ENCODE measurements at places on chromosomes 6 and 20.
A peak's percentile ranks its signal among the peaks of the same experiment; 100 is the strongest.

DNA sequence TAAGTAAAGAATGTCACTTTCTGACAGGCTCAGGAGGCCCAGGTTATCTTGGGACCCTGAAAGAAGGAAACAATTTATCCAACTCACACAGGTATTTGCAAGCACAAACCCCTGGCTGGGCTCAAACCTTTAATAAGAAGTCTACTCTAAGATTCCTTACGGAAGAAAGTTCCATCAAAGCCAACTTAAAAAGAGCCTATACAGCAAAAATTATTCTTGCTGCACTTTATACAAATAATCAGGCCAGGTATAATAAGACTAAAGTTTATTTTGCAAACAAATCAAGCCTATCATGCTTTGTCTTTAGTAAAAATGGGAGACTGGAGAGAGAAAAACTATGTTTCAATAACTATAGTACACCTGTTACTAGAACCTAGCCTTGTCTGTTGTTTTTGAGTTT lies 102.1 kb downstream of the DTNBP1 start:
- DNase-seq, result no peak

GRCh38 chr6:113127786-113128419 lies 729.2 kb upstream of the MARCKS start:
- no peak for DNase-seq

- DNase-seq, result no peak
Observed at GRCh38 chr20:11067359-11067758, 393.6 kb upstream of the JAG1 start.

DNA sequence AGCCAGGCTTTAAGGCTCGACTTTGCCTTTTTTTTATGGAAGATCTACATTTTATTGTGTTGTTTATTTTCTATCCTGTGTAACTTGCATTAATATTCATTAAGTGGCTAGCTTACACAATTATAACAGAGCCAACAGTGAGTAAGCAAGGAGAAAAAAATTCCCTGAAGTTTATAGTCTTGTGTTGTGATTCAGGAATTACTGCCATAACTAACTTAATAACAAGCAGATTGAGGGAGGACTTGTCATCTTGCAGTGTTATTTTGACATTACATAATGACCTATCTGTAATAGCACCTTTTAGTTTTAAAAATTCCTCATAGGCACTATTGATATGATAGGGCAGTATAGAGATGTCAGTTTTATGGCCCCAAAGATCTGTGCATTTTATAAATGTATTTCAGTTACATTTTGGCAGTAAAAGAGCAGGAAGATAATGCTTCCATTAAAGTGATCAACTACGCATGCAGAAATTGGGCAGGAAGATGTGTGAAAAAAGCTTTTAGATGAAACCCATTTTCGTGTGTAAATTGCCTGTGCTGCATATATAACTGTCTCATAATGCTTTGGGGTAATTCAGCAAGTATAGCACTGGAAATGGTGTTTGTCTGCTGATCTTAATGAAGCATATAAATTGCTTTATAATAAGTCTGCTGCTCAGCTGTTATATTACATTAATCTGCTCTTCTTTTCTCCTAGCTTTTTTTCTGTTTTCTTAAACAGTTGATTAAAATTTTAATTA lies 123.0 kb downstream of the SMAP1 start:
- no peak for DNase-seq

DNA sequence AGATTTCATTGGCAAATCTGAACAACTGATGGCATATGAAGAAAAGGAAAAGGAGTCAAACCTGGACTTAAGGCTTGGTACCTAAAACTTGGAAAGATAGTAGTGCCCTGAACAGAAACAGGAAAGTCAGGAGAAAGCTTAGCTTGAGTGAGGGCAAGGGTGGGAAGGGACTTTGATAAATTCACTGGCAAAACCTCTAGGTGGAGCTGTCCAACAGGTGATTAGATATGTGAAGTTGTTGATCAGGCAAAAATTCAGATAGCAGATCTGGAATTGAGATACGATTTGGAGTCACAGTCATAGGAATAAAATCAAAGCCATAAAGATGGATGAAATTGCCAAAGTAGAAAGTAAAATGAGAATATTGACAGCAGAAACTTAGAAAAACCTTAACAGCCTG lies 16.1 kb upstream of the ZNF292 start:
- peak; percentile 76 for DNase-seq

GRCh38 chr6:161748535-161749416 lies 474.9 kb upstream of the AGPAT4 start:
- peak; percentile 39 for DNase-seq

- peak; percentile 75 for DNase-seq
Observed at GRCh38 chr6:13259393-13259792, 68.9 kb downstream of the TBC1D7 start.

GRCh38 chr6:125790358-125791150 lies at the start of gene NCOA7:
Gene NCOA7 (plus strand): TSS chr6:125790960. CDS start chr6:125815355, 24,395 bp downstream.
- peak; percentile 86 for DNase-seq

DNA sequence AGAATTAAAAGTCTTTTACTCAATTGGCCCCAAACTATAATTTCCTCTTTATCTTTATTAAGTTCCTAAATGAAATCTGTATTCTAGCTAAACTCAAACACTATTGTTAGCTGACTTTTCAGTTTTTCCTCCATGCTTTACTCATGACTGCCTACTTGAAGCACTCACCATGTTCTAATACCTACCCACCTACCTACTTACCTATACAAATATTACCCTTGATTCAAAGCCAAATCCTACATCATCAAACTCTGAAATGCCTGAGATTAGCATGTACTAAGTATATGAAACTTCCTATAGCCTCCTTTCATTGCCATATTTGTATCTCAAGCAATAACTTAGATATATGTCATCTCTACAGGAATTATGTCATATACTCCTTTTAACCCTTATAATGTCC lies 259.7 kb downstream of the HDGFL1 start:
- DNase-seq, result no peak

DNA sequence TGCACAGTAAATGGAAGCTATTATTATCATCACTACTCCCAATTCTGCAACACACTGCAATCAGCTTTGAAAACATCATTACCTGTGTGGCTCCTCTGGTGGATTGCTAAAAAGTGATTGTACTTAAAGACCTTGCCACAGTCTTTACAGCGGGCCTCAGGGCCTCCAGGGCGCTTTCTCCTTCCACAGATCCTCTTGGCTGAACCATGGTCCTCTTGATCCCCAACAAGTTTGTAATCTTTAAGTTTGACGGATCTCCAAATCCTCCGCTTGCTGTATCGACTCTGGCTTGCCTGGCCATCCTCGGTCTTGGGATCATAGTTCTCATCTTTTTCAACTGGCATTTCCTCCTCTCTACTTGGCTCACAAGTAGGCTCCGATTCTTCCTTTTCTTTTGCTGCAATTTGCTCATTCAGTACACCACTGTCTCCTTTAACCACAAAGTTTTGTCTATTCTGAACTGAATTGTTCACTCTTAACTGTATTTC lies 2.0 kb downstream of the ZBTB24 start:
- no peak for DNase-seq

DNA sequence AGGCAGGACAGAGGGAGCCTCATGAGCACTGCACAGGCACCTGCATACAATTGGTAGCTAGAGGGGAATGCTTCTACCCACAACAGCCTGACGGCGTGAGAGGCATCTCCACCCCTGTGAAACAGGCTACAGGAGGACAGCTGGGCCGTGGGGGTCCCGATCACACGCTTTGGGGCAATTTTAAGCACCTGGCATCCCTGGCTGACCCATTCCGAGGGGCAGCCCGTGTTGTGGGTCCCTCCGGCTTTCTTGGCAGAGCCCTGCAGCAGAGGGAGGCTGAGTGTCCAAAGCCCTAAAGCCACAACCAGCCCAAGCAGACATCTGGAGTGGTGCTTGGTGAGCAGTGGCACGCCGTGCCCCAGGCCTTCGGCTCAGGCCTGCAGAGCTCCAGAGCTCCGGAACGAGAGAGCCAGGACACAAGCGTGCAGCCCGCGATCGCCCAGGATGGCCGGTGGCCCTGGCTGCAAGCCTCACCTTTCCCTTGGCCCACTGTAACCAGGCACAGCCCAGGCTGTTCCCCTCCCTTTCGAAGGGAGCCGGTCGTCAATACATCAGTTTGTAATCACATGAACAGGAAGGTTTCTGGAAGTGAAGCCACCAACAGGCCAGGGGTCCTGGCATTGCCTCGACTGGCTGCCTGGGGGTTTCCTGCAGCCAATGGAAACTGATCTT lies 81.4 kb downstream of the DLL1 start:
- no peak for DNase-seq

DNA sequence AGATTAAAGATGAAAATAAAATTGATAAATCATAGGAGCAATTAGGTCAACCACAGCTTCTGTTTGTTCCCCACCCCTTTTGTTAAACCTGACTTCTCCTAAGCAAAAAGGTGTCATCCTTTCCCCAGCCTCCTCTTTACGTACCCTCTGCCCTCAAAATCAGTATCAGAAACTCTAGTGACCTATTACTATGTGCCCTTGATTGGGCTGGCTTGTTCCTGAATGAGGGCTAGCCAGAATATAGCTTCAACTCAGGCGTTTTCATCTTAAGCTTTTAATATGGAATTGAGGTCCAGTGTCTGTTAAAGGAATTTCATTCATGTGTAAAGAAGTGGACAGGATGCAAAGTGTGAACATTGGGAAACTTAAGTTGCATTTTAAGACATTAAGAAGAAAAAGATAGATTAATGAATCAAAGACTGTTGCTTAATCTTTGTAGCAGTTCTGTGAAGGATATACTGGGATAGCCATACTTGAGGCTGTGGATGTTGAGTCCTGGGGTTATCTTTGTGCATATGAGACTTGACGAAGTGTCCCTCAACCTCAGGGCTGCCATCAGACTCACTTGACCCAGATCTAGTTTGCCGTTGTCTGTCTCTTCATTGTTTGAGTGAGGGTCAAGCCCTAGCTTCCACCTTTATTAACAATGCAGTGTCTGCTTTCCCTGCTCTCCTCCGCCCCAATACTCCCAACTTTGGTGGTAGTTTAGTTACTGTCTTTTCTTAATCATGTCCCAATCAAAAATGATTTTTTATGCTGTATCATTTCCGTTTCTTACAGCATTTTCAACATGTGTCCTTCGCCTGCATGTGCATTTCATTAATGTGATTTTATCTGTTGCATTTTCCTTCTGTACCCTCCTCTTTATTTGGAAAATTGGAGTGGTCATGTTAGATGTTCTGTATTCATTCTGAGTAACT lies 1.9 kb downstream of the TBPL1 start:
- DNase-seq, result no peak

GRCh38 chr6:149859938-149860337 lies 4.2 kb downstream of the LRP11 start:
- no peak for DNase-seq

DNA sequence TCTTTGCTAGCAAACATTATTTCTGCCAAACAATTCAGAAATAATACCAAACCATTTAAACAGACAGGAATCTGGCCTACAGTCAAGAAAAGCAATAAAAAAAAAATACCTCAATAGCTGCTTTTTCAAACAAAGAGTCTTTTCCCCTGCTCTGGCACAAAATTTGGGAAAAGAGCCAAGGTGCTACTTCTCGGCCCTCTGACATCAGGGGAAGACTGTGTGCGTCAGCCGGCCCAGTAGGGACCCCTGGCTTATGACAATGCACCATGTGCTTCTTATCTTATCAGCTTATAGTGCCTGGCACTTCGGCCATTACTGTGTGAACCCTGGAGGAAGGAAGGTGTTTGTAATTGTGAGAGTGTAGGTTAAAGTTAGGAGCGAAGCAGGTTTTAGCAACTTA lies 89.4 kb downstream of the PDE10A start:
- DNase-seq, result no peak

DNA sequence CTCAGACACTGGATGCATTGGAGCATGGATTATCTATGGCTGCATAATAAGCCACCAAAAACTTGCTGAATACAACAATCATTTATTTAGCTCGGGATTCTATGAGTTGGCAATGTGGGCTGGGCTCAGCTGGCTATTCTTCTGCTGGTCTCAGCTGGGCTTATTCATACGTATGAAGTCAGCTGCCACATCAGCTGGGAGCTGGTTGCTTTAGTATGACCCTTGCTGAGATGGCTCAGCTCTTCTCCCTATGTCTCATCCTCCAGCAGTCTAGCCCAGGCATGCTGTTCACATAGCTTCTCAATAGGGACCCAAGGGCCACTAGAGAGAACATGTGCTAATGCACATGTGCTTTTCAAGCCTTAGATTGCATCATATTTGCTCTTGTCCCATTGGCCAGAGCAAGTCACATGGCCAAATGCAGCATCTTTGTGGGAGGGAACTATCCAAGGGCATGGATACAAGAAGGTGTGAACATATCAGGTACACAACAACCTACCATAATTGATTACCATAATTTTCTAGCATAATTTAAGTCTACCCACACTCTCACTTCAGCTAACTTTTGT lies 444.6 kb downstream of the KIF16B start:
- DNase-seq, result no peak

- DNase-seq, result no peak
Observed at GRCh38 chr6:116022841-116023445, 37.7 kb downstream of the FRK start.

GRCh38 chr6:11609324-11610071 lies 71.9 kb downstream of the TMEM170B start:
- DNase-seq, result no peak

- no peak for DNase-seq
Observed at GRCh38 chr6:50993941-50994720, 175.5 kb downstream of the TFAP2B start.

GRCh38 chr6:25280344-25281074 lies 1.3 kb downstream of the CARMIL1 start:
- no peak for DNase-seq

GRCh38 chr6:79808921-79809320 lies 138.4 kb downstream of the ELOVL4 start:
- DNase-seq, result no peak

DNA sequence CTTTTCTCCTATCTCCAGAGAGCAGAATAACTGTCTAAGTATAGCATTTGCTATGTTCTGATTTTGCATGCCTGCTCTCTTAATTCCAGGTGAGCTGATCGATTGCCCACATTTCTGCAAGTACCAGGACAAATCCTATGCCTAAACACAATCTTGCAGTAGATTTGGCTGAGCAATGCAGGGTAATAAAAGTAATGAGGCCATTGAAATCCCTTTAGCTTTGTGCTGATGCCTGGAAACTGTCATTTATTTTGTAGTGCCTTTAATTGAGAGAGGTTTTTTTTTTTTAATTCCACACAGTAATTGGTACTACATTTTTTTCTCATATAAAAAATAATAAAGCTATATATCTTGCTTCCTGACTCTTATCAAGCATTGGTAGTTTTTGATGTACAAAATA lies 252.3 kb downstream of the NKAIN2 start:
- DNase-seq, result no peak
